ENCODE measurements at places on chromosomes 12 and 14.

DNA sequence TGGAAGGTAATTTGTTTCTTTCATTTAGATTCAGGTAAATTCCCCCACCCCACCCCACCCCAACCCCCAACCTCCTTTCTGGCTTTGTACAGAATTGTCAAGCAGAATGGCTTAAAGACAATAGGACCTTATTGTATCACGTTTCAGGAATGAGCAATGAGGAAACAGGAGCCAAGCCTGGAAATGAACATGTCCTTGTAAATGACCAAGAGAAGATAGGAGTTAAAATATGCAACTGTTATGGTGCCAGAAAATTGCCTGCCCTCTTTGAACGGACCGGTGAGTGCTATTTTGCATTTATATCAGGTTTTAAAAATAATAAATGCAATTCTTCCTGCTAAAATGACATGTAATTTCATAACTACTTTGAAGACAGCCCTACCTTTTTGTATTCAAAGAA is 141.6 kb upstream of the PELI2 start:
- DNase-seq = no peak

DNA sequence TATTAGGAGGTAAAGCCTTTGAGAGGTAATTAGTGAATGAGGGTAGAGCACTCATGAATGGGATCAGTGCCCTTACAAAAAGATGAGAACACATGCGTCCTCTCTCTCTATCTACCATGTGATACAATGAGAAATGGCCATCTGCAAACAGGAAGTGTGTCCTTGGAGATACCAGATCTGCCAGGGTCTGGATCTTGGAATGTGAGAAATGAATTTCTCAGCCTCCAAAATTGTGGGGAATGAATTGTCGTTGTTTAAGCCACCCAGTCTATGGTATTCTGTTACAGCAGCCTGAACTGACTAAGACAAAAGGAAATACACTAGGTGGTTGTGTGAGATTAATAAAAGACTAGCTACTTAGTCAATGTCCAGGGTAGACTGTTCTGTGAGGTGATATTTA is 366.6 kb downstream of the NELL2 start:
- DNase-seq = peak; percentile 6

DNA sequence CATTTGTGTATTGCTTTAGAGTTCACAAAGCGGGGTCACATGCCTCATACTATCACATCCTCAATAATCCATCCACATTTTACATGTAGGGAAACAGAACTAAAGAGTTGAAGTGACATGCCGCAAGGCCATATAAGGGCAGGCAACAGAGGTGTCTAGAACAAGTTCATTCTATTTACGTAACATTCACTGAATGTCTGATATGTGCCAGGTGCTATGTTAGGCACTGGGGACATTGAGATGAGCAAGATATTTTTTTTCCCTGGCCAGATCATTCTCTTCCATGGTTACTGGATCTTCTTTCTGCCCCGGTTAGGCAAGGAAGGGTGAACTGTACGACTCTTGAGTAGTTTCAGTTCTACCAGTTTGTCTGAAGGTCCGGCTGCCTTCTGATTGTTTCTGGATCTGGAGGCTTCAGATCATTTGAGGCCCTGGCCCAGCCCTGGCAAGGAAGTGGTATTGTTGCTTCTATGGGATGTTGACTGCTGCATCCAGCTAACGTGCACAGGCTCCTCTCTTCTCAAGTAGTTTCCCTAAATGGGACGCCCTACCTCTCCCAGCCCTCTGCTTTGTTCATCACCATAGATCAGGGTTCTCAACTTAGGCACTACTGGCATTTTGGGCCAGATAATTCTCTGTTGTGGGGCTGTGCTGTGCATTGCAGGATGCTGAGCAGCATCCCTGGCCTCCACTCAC is 12.1 kb downstream of the GPATCH2L start:
- no peak for DNase-seq

DNA sequence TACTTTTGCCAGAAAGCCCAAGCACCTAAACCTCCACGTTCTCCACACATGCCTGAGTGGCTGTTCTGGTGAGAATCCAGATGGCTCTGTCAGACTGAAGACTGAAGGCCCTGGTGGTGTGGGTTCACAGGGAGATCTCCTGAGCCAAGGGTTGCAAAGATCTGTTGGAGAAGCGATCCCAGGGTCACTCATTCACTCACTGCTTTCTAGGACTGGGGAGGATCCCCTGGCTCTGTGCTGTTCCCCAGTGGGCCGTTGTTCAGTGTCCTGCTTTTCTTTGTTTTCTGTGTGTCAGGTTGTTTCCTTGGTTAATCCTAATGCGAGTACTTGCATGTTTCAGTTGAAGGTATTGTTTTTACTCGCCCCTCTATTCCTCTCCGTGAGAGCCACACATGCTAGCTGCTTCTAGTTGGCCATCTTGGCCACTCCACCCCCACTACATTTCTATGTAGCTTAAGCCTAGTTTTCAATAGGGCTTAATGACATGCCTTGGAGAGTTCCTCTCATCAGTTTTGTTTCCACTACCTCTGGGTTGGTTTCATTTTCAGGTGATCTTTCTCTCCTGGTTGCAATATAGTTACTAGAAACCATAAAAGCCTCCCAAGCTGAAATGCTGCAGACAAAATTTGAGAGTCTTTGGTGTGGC is 144.5 kb upstream of the SLC38A2 start:
- DNase-seq = no peak

DNA sequence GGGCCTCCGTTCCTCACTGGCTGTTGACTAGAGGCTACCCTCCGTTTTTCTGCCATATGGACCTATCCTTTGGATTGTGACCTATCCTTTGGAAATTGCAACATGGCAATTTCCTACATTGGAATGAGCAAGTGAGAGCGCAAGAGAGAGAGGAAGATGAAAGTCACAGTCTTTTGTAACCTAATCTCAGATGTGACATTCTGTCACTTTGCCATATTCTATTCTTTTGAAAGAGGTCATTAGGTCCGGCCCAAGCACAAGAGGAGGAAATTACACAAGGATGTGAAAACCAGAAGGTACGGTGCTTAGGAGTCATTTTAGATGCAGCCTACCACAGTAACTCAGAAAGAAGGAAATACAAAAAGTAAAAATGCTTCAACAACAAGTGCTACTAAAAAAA is 47.3 kb upstream of the SRP54 start:
- no peak for DNase-seq
